ENCODE measurements at places on chromosomes 4 and X. TPM values are rescaled to one million over a fixed set of nuclear protein-coding genes. Genes with fewer than 3 reads are reported as not detected.
A peak's percentile ranks its signal among the peaks of the same experiment; 100 is the strongest.

FMR1NB gene
- polyA plus RNA-seq, result not detected

AREG gene
- not detected for polyA plus RNA-seq

SHROOM2 gene
- 3.5 TPM for polyA plus RNA-seq

PNCK gene
- 5.5 TPM for polyA plus RNA-seq

EGF gene
- 72.8 TPM for polyA plus RNA-seq

SNCA gene
- polyA plus RNA-seq, result 17.1 TPM

TRAM1L1 gene
- polyA plus RNA-seq, result 7.2 TPM

CT83 gene
- polyA plus RNA-seq, result not detected

SSX2B gene
- polyA plus RNA-seq, result not detected

ARAF gene
- 105 TPM for polyA plus RNA-seq

ELF2 gene
- polyA plus RNA-seq, result 12.8 TPM

DNA sequence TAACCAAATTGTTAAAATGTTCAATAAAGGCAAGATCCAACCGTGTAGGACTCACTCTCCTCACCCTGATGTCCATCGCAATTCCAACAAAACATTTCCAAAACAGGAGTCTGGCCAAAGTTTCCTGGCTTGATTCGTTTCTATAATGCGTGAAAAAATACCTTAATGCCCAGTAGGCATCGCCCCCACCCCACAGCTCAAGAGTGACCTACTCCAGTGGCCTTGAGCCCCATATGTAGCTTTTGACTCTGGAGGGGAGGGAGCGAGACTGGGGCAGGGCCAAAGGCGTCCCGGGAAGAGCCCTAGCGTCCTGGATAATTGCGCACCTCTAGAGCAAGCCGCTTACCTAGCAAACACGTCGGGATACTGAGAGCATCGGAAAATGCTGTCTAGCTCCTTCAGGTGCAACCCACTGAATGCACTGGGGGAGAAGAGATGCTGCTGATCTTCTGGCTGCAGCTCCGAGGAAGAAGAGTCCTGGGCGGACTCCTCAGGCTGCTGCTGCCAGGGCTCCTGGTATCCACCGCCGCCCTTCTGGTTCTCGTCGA is 55.6 kb upstream of the NKAP start:
- H3K27ac ChIP-seq, result no peak overlapping the region
- H3K36me3 ChIP-seq, result no peaks in the 10 kb centered on the region
- no peak for DNase-seq
- peaks cover 4% of the 10 kb centered on the region for H3K4me1 ChIP-seq
- H3K27me3 ChIP-seq, result peaks cover 57% of the 10 kb centered on the region

- no peaks in the 10 kb centered on the region for H3K36me3 ChIP-seq
- no peaks in the 10 kb centered on the region for H3K27me3 ChIP-seq
- H3K4me3 ChIP-seq, result no peak overlapping the region
Measured at GRCh38 chr4:128823025-128823661, 13.6 kb downstream of the JADE1 start.

GRCh38 chr4:3871881-3872833 is 106.0 kb downstream of the ADRA2C start:
- peak; percentile 39 for DNase-seq
- H3K4me1 ChIP-seq, result no peaks in the 10 kb centered on the region
- H3K27me3 ChIP-seq, result peaks cover 8% of the 10 kb centered on the region
- no peak overlapping the region for H3K4me3 ChIP-seq
- no peaks in the 10 kb centered on the region for H3K36me3 ChIP-seq
- H3K27ac ChIP-seq, result no peak overlapping the region

DNA sequence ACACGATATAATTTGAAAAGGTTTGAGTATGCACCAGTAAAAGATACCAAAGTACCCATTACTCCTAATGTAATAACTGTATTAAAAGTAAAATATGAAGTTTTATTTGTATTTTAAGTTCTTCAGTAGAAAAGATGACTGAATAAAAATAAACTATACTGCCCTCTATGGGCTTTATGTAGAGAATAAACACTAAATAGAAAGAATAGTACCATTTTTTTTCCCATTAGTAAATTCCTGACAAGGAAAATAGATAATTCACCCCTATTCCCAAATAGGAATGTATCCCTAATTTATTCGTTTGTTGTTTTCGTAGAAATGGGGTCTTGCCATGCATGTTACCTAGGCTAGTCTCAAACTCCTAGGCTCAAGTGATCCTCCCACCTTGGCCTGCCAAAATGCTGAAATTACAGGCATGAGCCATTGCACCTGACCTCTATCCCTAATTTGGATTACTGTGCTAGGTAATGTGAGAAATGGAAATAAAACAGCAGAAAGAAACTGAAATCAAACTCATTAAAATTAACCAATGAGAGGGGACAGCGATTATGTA is 73.6 kb upstream of the COX18 start:
- H3K27ac ChIP-seq, result no peak overlapping the region
- no peaks in the 10 kb centered on the region for H3K4me1 ChIP-seq
- DNase-seq, result no peak

- no peak overlapping the region for H3K4me3 ChIP-seq
- no peaks in the 10 kb centered on the region for H3K36me3 ChIP-seq
- peak; percentile 48 for DNase-seq
Measured at GRCh38 chrX:3962511-3963311, 249.3 kb upstream of the PRKX start.

GRCh38 chr4:107719207-107719921 is 670 bp downstream of the PAPSS1 start:
- no peaks in the 10 kb centered on the region for H3K36me3 ChIP-seq
- DNase-seq, result no peak
- H3K27me3 ChIP-seq, result no peaks in the 10 kb centered on the region

GRCh38 chr4:139457318-139457717 is 3.4 kb downstream of the RAB33B start:
- peaks cover 17% of the 10 kb centered on the region for H3K4me1 ChIP-seq
- no peak for DNase-seq
- H3K27ac ChIP-seq, result no peak overlapping the region
- H3K27me3 ChIP-seq, result no peaks in the 10 kb centered on the region
- H3K36me3 ChIP-seq, result no peaks in the 10 kb centered on the region
- no peak overlapping the region for H3K4me3 ChIP-seq

GRCh38 chr4:71187404-71188155 is 151.2 kb upstream of the SLC4A4 start:
- H3K27ac ChIP-seq, result peak overlapping the region; percentile 18
- peaks cover 8% of the 10 kb centered on the region for H3K4me1 ChIP-seq
- peak; percentile 89 for DNase-seq
- H3K4me3 ChIP-seq, result peak overlapping the region; percentile 54

- peaks cover 74% of the 10 kb centered on the region for H3K27me3 ChIP-seq
- no peak for DNase-seq
- no peak overlapping the region for H3K27ac ChIP-seq
- no peaks in the 10 kb centered on the region for H3K36me3 ChIP-seq
- H3K4me1 ChIP-seq, result peaks cover 4% of the 10 kb centered on the region
- H3K4me3 ChIP-seq, result no peak overlapping the region
Measured at GRCh38 chr4:173503330-173504180, 26.5 kb downstream of the HAND2 start.

- H3K4me3 ChIP-seq, result no peak overlapping the region
- H3K27ac ChIP-seq, result no peak overlapping the region
- no peaks in the 10 kb centered on the region for H3K4me1 ChIP-seq
- H3K27me3 ChIP-seq, result no peaks in the 10 kb centered on the region
- no peaks in the 10 kb centered on the region for H3K36me3 ChIP-seq
Measured at GRCh38 chr4:19944806-19945205, 306.9 kb upstream of the SLIT2 start.

DNA sequence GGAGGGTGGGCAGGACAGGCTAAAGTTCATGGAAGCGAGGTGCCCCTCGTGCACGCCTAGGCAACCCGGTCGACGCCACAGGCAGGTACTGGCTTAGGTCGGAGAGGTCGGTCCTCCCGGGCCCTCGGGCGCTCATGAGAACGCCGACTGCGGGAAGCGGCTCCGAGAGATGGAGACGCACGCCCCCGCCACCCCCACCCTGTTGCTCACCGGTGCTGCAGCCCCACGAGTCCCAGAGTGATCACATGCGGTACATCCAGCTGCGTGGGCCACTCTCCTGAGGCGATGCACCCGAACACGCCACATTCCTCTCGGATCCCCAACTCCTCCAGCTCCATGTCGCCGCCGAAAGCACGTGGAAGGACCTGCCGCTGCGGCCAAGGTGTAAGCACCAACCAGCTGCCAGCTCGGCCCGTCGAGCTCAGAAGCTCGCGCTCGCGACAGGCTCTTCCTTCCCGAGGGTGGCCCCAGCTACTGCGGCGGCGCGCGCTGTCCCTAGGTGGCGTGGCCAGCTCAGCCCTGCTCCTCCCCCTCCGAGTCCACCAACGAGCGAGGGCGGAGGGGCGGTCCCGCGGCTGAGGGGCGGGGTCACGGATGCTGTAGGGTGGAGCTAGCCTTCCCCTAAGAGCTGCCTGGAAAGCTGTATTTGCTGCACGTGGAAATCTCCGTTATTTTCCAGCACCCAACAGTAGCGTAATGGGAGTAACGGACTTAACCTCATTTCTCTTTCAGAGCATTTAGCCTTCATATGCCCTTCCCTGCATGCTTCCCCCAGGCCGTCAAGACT is at the start of gene PPAT:
Gene PPAT (minus strand): TSS at position 476 of the 787 bp plus-strand sequence. CDS start 138 bp downstream, at position 338.
- peaks cover 5% of the 10 kb centered on the region for H3K4me1 ChIP-seq
- no peaks in the 10 kb centered on the region for H3K27me3 ChIP-seq
- peak within 1 kb of the TSS; percentile 97 for H3K4me3 ChIP-seq
- H3K36me3 ChIP-seq, result no peaks in the 10 kb centered on the region

DNA sequence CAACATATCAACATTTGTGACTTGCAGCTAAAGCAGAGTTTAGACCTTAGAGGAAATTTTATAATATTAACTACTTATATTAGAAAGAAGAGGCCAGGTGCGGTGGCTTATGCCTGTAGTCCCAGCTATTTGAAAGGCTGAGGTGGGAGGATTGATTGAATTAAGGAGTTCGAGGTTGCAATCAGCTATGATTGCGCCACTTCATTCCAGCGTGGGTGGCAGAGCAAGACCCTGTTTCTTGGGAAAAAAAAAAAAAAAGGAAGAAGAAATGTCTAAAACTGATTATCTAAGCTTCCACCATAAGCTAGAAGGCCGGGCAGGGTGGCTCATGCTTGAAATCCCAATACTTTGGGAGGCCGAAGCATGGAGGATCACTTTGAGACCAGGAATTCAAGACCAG is 42.0 kb upstream of the USP9X start:
- no peak for DNase-seq
- H3K4me3 ChIP-seq, result no peak overlapping the region
- no peak overlapping the region for H3K27ac ChIP-seq
- no peaks in the 10 kb centered on the region for H3K4me1 ChIP-seq

- DNase-seq, result no peak
- no peak overlapping the region for H3K4me3 ChIP-seq
- H3K4me1 ChIP-seq, result no peaks in the 10 kb centered on the region
- no peaks in the 10 kb centered on the region for H3K27me3 ChIP-seq
- H3K27ac ChIP-seq, result no peak overlapping the region
- H3K36me3 ChIP-seq, result no peaks in the 10 kb centered on the region
Measured at GRCh38 chrX:103565197-103565596, 20.1 kb upstream of the TCEAL4 start.

DNA sequence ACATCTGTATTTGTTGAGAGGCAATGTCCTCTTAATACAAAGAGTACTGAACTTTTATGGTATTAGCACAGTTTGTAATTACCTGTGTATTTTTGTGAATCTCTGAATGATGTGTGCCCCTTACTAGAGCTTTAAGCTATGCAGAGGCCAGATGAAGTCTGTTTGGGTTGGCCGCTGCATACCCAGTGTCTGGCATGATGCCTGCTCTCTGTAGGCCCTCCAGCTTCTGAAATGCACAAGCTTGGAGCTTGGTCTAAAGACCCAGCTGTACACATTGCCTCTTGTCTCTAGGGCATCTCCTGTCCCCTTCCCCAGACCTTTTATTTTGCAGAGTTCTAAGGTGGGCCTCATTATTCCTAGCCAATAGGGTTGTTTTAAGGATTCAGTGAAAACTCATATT is 68.6 kb downstream of the CDS1 start:
- no peaks in the 10 kb centered on the region for H3K36me3 ChIP-seq
- no peak overlapping the region for H3K27ac ChIP-seq
- no peak for DNase-seq
- H3K27me3 ChIP-seq, result no peaks in the 10 kb centered on the region
- no peaks in the 10 kb centered on the region for H3K4me1 ChIP-seq

DNA sequence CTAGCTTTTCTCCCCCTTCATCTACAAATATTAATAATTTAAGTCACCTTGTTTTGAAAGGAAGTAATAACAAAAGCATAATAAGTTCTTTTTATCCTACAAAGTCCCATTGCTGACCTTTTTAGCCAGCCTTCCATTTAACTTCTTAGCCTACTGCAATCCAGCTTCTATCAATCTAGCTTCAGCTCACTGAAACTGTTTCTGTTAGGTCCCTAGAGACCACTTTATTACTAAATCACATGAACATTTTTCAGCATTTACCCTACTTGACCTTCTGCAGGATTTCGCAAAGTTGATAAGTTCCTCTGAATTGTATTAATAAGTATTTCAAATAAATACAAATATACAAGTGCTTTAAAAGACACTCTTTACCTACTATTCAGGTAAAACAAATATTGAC is 186.5 kb downstream of the ANTXR2 start:
- no peak overlapping the region for H3K27ac ChIP-seq
- no peak for DNase-seq
- no peaks in the 10 kb centered on the region for H3K36me3 ChIP-seq
- no peaks in the 10 kb centered on the region for H3K27me3 ChIP-seq
- H3K4me1 ChIP-seq, result no peaks in the 10 kb centered on the region

GRCh38 chr4:18626996-18627395 is 605.4 kb upstream of the LCORL start:
- H3K36me3 ChIP-seq, result no peaks in the 10 kb centered on the region
- H3K27ac ChIP-seq, result no peak overlapping the region
- H3K4me1 ChIP-seq, result no peaks in the 10 kb centered on the region
- no peak overlapping the region for H3K4me3 ChIP-seq

GRCh38 chrX:16797358-16797757 is 11.1 kb downstream of the TXLNG start:
- no peak for DNase-seq
- H3K36me3 ChIP-seq, result no peaks in the 10 kb centered on the region
- H3K27ac ChIP-seq, result no peak overlapping the region

DNA sequence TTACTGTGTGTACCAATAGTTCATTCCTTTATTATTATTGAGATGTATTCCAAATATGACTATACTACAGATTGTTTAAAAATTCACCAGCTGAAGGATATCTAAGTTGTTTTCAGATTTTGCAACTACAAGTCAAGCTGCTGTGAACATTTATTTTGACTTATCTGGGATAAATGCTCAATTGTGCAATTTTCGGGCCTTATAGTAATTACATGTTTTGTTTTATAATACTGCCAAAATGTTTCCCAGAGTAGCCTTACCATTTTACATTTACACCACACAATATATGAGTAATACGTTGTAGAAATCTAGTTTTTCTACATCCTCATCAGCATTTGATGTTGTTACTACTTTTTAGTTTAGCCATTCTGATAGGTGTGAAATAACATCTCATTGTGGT is 179.6 kb downstream of the ANTXR2 start:
- H3K4me1 ChIP-seq, result no peaks in the 10 kb centered on the region
- DNase-seq, result no peak
- H3K4me3 ChIP-seq, result no peak overlapping the region
- H3K36me3 ChIP-seq, result no peaks in the 10 kb centered on the region
